ENCODE measurements at places on chromosomes 1 and 21.

GRCh38 chr1:173864179-173864867 lies 3.5 kb downstream of the GAS5 start:
- peaks cover 4% of the 10 kb centered on the region for H3K4me1 ChIP-seq
- H3K4me3 ChIP-seq, result no peak overlapping the region
- DNase-seq, result no peak
- peaks cover 3% of the 10 kb centered on the region for H3K36me3 ChIP-seq
- no peak overlapping the region for H3K27ac ChIP-seq

GRCh38 chr1:86504137-86504479 lies 35.4 kb downstream of the CLCA1 start:
- H3K4me1 ChIP-seq, result no peaks in the 10 kb centered on the region
- H3K27ac ChIP-seq, result no peak overlapping the region
- no peak overlapping the region for H3K4me3 ChIP-seq
- H3K36me3 ChIP-seq, result no peaks in the 10 kb centered on the region
- H3K27me3 ChIP-seq, result no peaks in the 10 kb centered on the region

DNA sequence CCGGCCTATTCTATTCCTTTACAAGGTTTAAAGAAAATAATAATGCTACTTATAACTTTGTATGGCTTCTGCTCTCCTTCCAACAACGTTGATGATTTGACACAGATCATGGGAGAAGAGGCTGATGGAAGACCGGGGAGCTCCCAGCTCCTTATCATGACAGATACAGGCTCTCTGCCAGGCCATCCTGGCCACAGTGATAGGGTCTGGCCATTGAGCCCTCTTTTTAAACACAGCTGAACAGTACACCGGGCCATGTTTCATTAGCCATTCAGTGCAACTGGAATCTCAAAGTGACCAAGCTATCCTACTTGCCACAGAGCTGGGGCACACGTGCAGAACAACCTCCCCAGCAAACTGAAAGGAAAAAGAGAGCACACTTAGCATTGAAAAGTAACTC lies 34.9 kb downstream of the DNAJC11 start:
- peaks cover 7% of the 10 kb centered on the region for H3K36me3 ChIP-seq
- no peaks in the 10 kb centered on the region for H3K4me1 ChIP-seq
- DNase-seq, result no peak
- H3K27ac ChIP-seq, result no peak overlapping the region

DNA sequence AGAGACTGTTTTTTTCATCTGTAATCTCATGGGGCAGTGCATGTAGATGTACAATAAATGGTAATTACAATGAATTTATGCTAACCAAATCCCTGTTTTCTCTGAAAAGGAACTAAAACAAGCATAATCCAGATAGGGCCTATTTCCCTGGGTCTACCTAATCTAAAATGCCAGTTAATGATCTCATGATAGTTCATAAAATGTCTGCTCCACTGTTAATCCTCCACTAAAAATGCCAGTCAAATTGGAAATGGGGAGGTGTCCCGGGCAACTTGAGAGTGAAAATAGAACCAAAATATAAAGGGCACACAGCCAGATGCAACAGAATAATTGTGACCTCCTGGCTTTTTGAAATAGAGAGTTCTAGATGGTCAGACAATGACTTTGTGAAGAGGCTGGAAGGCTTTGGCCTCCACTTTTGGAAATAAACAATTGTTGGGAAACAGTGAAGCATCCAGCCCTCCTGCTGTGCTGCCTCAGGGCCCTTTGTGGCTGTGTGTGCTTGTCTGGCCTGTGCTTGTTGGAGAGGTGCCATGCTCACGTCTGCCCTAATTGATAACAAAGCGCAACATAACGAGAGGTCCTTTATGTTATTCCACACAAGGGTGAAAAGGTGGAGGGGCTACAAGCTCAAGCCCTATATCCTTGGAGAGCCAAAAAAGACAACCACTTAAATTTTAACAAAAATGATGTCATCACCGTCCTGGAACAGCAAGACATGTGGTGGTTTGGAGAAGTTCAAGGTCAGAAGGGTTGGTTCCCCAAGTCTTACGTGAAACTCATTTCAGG lies 97.7 kb downstream of the ATP5PO start:
- no peaks in the 10 kb centered on the region for H3K36me3 ChIP-seq
- DNase-seq, result no peak
- H3K27ac ChIP-seq, result no peak overlapping the region

DNA sequence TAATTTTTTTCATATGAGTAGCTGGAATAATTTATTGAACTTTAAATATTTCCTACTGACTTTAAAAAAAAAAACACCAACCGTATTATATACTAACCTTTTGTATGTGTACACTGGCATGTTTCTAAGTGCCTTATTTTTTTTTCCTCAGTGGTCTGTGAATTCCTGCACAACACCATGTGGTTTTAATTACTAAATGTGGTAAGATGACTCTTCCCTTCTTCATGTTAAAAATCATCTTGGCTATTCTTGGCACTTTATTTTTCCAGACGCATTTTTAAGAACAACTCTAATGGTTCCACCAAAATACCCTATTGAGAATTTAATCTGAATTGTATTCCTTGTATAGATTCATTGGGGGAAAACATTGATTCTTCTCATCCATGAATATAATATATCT lies 28.4 kb downstream of the PPP2R5A start:
- H3K27ac ChIP-seq, result no peak overlapping the region
- peaks cover 2% of the 10 kb centered on the region for H3K4me1 ChIP-seq
- no peak overlapping the region for H3K4me3 ChIP-seq
- no peak for DNase-seq
- H3K27me3 ChIP-seq, result no peaks in the 10 kb centered on the region

DNA sequence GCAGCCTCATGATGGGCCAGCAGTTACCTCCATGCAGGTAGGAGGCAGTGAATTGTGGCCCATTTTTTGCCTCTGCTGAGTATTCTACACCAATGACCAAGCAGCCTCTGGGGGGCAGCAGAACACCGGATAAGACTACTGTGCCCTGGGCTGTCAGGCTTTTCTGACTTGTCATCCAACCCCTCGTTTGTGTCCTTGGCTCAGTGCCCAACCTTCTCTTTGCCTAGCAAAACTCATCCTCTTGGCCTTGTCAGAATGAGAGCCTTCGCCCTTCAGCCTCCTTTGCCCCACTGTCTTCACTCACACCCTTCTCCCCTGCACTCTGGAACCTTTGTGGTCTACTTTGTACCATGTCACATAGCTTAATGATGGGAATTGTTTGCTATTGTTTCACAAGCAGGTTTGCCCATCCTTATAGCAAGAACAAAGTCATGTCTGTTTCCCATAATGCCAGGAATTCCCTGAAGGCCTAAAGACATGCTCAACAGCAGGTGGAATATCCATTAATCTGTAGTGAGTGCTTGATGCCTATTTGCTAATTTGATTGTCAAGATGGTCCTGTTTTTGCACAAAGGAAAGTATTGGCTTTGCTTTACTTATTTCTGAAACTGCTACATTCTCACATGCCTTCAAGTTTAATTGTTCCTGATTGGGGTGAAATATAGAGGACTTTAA lies 255.9 kb downstream of the HHAT start:
- H3K27me3 ChIP-seq, result no peaks in the 10 kb centered on the region
- no peak overlapping the region for H3K4me3 ChIP-seq
- no peaks in the 10 kb centered on the region for H3K4me1 ChIP-seq
- peak; percentile 87 for DNase-seq
- H3K36me3 ChIP-seq, result no peaks in the 10 kb centered on the region
- H3K27ac ChIP-seq, result no peak overlapping the region

GRCh38 chr1:111030590-111030989 lies 66.9 kb upstream of the LRIF1 start:
- no peaks in the 10 kb centered on the region for H3K4me1 ChIP-seq
- no peak for DNase-seq
- no peak overlapping the region for H3K27ac ChIP-seq
- H3K27me3 ChIP-seq, result no peaks in the 10 kb centered on the region
- no peaks in the 10 kb centered on the region for H3K36me3 ChIP-seq
- no peak overlapping the region for H3K4me3 ChIP-seq

DNA sequence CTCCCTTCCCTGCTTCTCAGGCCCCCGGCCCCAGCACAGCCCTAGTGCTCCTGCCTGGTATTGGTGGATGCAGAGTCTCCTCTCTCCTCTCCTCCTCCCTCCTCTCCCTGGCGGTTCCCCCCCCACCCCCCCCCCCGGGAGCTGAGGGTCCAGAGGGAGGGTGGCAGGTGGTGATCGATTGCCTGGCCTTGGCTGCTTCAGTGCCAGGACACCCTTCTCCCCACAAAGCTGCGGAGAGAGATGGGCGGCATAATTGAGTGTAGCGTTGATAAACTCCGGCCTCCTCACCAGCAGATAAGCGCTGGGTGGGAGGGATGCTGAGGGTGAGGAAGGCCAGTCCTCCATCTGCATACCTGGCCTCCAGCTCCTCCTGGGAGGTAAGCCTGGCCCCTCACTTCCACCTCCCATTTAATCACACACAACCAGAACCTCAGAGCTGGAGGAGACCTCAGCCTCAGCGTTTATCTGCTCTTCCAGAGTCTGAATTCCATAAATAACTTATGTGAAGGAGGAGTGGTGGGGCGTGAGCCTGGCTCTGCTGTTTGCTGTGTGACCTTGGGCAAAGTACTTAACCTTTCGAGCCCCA lies 60.8 kb downstream of the LRRN2 start:
- DNase-seq, result no peak
- H3K27ac ChIP-seq, result no peak overlapping the region
- no peaks in the 10 kb centered on the region for H3K27me3 ChIP-seq

- H3K27ac ChIP-seq, result no peak overlapping the region
- no peaks in the 10 kb centered on the region for H3K27me3 ChIP-seq
- H3K4me1 ChIP-seq, result no peaks in the 10 kb centered on the region
- H3K4me3 ChIP-seq, result no peak overlapping the region
- DNase-seq, result no peak
Measured at GRCh38 chr1:226606311-226607267, 58.0 kb downstream of the STUM start.
